ENCODE measurements at places on chromosomes 6 and 20.

DNA sequence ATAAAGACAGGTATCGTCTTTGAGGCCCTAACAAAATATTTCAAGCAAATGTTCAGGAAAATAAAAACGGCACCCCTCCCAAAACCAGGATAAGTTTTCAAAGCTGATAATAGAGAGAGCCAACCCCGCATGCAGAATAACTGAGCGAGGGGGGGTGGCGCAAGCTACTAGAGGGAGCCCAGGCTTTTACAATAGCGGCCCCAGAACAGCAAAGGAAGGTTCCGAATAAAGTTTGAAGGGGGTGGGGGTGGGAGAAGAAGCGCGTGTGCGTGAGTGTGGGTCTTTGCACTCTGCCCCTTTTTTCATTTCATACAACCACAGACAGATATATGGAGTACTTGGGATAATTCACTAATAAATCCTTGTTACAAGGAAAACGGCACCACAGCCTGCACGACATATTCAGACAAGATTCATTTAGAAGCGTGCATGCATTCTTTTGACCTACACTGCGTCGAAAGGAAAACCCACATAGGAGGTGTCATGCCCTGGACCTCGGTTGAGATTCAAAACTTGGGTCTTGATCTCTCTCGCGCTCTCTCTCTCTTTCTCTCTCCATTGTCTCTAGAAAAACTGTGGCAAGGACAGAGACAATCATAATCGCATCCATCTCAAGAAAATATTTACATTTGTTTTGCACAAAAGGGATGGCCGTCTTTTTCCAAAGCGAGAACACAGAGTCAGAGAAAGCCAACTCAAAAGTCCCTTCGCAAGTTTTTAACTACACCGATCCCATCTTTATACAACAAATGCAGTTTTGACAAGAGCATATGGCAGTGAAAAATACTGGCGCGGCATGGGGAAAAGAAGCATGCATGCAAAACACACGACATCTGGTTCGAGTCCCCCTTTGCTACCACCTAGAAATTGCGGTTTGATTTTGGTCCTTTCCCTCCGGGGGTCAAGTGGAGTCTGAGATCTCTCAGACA, 1.6 kb downstream of the OLIG3 start:
- no peak for DNase-seq

GRCh38 chr6:109655761-109656262, 35.2 kb downstream of the AK9 start:
- DNase-seq = no peak

- no peak for DNase-seq
Observed at GRCh38 chr6:44514085-44514484, 126.6 kb downstream of the CDC5L start.

DNA sequence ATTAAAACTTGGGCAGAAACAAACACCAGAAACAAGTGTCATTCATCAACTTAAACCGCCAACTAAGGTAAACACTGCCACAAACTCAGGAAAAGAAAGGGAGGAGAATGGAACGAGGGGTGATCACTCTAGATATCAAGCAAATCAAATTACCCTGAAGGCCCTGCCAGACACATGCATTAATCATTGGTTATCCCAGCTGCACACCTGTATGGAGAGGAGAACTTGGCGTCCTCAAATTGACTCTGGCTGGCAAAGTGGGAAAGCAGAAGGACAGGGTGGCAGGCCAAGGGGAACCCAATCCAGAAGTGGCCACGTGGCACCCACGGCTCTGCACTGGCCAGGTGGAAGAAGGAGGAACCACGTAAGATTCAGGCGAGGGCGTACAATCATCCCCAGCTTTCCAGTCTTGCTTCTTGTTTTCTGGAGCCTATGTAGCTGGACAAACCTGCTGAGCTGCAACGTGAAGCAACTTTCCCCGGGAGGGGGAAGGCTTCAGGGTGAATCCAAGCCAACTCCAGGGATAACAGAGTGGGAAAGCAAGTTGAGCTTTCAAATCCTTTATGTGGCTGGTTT, 156.2 kb upstream of the JARID2 start:
- no peak for DNase-seq

DNA sequence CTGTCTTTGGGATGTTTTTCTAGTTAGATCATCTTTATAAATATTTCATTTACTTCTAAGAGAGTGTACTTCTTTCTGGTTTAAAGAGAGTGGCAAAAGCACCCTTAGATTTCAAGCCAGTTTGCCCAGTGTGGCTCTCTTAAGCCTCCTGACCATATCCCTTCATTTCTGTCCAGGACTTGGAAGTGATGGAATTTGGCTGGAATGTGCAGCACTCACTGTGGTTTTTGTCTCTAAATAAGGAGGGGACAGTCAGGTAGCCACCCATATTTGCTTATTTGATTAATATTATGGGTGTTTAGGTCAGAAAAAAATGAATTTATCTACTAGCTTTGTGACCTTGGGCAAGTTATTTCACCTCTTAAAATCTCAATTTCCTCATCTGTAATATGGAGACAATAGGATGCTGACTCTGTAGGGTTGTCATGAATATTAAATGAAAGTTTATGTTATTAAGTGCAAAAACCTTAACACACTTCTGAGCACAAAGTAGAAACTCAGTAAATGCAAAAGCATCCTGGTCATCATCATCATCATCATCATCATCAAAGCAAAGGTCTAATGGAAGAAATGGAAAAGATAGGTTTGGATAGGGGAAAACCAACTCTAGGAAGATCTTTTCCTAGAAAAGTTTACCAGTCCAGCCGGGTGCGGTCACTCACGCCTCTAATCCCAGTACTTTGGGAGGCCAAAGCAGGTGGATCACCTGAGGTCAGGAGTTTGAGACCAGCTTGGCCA, 3.1 kb downstream of the CRYBG1 start:
- no peak for DNase-seq

- DNase-seq = no peak
Observed at GRCh38 chr20:53302695-53303412, 290.8 kb downstream of the ZNF217 start.
